Activated T-cell treated with anti-CD3 and anti-CD28 coated beads, Interleukin-2, amount 50 U/mL, for 48 hours (primary cell): ENCODE measurements at places on chromosomes 3 and 15.

DNA sequence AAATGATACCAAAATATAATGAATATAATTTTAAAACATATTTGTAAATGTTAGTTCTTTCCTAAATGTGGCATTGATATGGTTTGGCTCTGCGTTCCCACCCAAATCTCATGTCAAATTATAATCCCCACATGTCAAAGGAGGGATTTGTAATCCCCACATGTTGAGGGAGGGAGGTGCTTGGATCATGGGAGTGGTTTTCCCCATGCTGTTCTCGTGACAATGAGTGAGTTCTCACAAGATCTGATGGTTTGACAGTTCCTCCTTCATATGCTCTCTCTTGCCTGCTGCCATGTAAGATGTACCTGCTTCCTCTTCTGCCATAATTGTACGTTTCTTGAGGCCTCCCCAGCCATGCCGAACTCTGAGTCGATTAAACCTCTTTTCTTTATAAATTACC lies 12.0 kb downstream of the CGGBP1 start:
- no peak for DNase-seq

GRCh38 chr3:170327040-170327808 lies 30.3 kb upstream of the SKIL start:
- no peak for DNase-seq

- DNase-seq = no peak
Observed at GRCh38 chr3:126569390-126569975, 10.8 kb upstream of the C3orf22 start.

DNA sequence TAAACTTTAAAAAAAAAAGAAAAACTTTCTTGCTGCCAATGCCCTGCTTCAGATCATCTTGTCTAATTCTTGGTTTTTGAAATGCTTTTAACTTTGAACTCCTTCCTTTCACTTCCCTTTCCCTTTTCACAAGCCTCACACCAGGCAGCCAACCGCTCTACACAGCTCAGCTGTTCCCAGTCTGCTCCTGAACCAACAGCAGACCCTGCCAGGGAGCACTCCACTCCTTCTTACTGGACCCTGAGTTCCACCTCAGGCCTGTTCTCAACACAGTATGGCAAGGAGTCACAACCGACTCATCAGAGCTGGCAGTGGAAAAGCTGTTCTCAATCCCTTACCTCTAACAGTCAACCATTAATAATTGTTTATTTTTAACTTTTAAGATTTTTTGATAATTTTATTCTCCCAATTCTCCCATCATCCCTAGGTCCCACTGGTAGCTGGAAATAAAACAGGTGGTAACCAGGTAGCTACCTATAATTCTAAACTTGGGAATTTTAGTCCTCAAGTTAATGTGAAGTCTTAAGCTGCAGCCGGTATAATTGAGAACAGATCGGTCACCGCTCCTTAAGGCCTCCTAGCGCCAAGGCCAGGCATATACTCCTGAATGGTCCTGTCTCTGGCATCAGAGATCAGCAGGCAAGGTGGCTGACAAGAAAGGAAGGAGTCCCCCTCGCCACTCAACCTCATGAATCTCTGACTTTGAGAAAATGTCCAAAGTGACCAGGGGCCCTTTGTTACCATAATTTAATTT lies 43.9 kb downstream of the BOC start:
- DNase-seq = no peak

- DNase-seq = no peak
Observed at GRCh38 chr15:41133454-41133853, 17.4 kb upstream of the INO80 start.
